Skin of body (tissue), 3 donors: ENCODE measurements at places on chromosomes 3 and 15. TPM values are rescaled to one million over a fixed set of nuclear protein-coding genes. Genes with fewer than 3 reads are reported as not detected.

RPL14 gene
- total RNA-seq: 287 TPM

DPPA2 gene
- not detected for total RNA-seq

CP gene
- total RNA-seq: 1.1 TPM

TNNC1 gene
- 98.9 TPM for total RNA-seq

CD276 gene
- total RNA-seq: 46.9 TPM

ASB14 gene
- total RNA-seq: 0.10 TPM

MAP6D1 gene
- total RNA-seq: 1.2 TPM

CORO2B gene
- total RNA-seq: 2.4 TPM
